ENCODE measurements at places on chromosomes 3 and 15. TPM values are rescaled to one million over a fixed set of nuclear protein-coding genes. Genes with fewer than 3 reads are reported as not detected.

Gene TIMP4
- total RNA-seq, result 2.4 TPM

Gene ATP13A5
- total RNA-seq, result not detected

Gene THAP10
- 1.8 TPM for total RNA-seq

Gene GNAT1
- total RNA-seq, result not detected

Gene KCNMB3
- 6.2 TPM for total RNA-seq

Gene PXK
- total RNA-seq, result 15.1 TPM

Gene VGLL3
- 14.8 TPM for total RNA-seq

Gene PHC3
- total RNA-seq, result 100 TPM

Gene ECE2
- not detected for total RNA-seq

Gene CHRM5
- not detected for total RNA-seq

Gene PCOLCE2
- total RNA-seq, result 10.6 TPM

Gene CRABP1
- total RNA-seq, result not detected

Gene CADPS
- not detected for total RNA-seq

Gene CGNL1
- total RNA-seq, result 23.5 TPM

Gene ISL2
- not detected for total RNA-seq

Gene GMPPB
- 32.8 TPM for total RNA-seq

Gene NPRL2
- 11.8 TPM for total RNA-seq

Gene FGF12
- total RNA-seq, result 4.4 TPM

Gene TEX9
- 33.4 TPM for total RNA-seq

Gene GOLGA6A
- not detected for total RNA-seq

Gene C3orf20
- not detected for total RNA-seq

Gene NAA50
- 90.5 TPM for total RNA-seq

Gene GOLGA8G
- total RNA-seq, result not detected

Gene CCR9
- total RNA-seq, result not detected

Gene BUB1B
- not detected for total RNA-seq

Gene GOLGA8J
- total RNA-seq, result not detected

Gene DNASE1L3
- total RNA-seq, result 3.2 TPM

Gene CPN2
- total RNA-seq, result not detected

Gene HYAL1
- total RNA-seq, result 16.7 TPM

Gene RIOX2
- 27.1 TPM for total RNA-seq

Gene SH2D7
- not detected for total RNA-seq

Gene CFAP92
- 0.95 TPM for total RNA-seq

Gene HCLS1
- 21.0 TPM for total RNA-seq

Gene UBE2E2
- 44.7 TPM for total RNA-seq

Gene KCNAB1
- total RNA-seq, result 4.4 TPM

Gene CP
- 4.4 TPM for total RNA-seq

Gene FHIT
- 8.8 TPM for total RNA-seq

Gene PATL2
- total RNA-seq, result 0.28 TPM

Measured in uterus (tissue), 4 donors.